Activated naive CD8-positive, alpha-beta T cell treated with anti-CD3 and anti-CD28 coated beads for 36 hours (primary cell): ENCODE measurements at places on chromosomes 7 and 10. TPM values are rescaled to one million over a fixed set of nuclear protein-coding genes. Genes with fewer than 3 reads are reported as not detected.

DNA sequence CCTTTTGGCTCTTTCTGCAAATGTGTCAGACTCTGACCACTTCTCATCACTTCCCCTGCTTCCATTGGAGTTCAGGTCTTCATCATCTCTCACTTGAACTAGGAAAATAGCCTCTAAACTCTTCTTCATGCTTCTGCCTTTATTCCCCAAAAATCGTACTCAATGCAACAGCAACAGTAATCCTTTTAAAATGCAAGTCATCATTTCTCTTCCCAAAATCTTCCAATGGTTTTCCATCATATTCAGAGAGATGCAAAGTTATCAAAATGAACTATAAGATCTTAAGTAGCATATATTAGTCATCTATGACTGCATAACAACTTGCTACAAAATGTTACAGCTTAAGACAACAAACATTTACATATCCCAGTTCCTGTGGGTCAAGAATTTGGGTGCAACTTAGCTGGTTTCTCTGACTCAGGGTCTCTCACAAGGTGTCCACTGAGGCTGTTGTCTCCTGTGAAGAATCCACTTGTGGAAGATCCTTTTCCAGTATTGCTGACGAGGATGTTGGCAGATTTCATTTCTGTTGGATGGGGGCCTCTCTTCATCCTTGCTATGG is 31.0 kb upstream of the ETV1 start:
- DNase-seq, result no peak

TMEM196 gene
- total RNA-seq, result not detected

GRCh38 chr10:53702489-53702888 is 929.9 kb upstream of the MBL2 start:
- DNase-seq, result no peak

DNA sequence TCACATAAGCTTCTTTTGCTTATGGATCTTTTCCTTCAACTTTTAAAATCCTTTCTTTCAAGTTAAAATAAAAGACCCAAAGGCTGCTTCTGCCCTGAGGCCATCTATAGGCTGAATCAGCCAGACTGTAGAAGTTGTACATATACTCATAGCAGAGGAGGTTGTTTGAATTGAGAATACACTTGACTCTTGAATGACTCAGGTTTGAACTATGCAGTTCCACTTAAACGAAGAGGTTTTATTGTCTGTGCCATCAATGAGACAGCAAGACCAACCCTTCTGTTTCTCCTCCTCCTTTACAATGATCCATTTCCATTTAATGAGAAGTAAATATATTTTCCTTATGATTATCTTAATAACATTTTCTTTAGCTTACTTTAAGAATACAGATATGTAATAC is 5.8 kb downstream of the ZNF365 start:
- DNase-seq, result no peak

DNA sequence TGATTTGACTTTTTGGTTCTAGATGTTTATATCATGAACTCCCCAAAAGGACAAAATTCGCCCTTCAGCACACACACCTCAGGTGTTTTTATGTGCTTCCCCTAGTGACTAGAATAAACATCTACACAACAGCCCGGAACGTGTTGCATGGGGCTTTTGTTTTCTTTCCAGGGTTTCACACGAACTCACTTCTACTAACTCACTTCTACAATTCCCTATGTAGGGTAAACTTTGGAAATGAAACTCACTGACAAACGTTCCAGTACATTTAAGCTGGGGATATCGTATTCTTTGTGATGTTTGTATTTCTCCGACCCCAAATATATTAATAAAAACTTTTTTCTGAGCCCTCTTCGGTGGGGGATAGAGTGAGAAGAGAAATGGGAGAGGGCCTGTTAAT is 1.4 kb downstream of the TRA2A start:
- DNase-seq, result no peak

GRCh38 chr7:157637216-157637949 is 300.6 kb downstream of the DNAJB6 start:
- no peak for DNase-seq

MYOZ1 gene
- total RNA-seq, result not detected

- DNase-seq, result no peak
These were observed 70.3 kb downstream of the ABI1 start for GRCh38 chr10:26790221-26790995.

- DNase-seq, result no peak
These were observed 301.6 kb upstream of the HPS1 start for GRCh38 chr10:98748298-98748697.

- DNase-seq, result no peak
These were observed 174.5 kb downstream of the ZNF365 start for GRCh38 chr10:62548686-62549085.

- no peak for DNase-seq
These were observed 9.1 kb upstream of the SCART1 start for GRCh38 chr10:133444342-133445267.
